ENCODE measurements at places on chromosomes 13 and 19. TPM values are rescaled to one million over a fixed set of nuclear protein-coding genes. Genes with fewer than 3 reads are reported as not detected.

HSPB6 gene
- total RNA-seq: 0.33 TPM

UBE2M gene
- 138 TPM for total RNA-seq

CGB5 gene
- total RNA-seq: 0.84 TPM

CEACAM4 gene
- not detected for total RNA-seq

LENG9 gene
- total RNA-seq: 8.6 TPM

C19orf67 gene
- not detected for total RNA-seq

OR7G1 gene
- total RNA-seq: not detected

CALR3 gene
- total RNA-seq: not detected

FCHO1 gene
- 19.5 TPM for total RNA-seq

EPS8L1 gene
- 6.8 TPM for total RNA-seq

CTXN1 gene
- 6.0 TPM for total RNA-seq

IZUMO1 gene
- not detected for total RNA-seq

ZNF492 gene
- total RNA-seq: not detected

ZNF541 gene
- total RNA-seq: not detected

LGALS7 gene
- not detected for total RNA-seq

SCGB2B2 gene
- not detected for total RNA-seq

TRPC4 gene
- total RNA-seq: not detected

RPS5 gene
- total RNA-seq: 2,348 TPM

STARD13 gene
- total RNA-seq: 5.2 TPM

LACC1 gene
- 3.2 TPM for total RNA-seq

EML2 gene
- 26.0 TPM for total RNA-seq

FXYD3 gene
- 0.32 TPM for total RNA-seq

ZNF627 gene
- total RNA-seq: 3.7 TPM

CEACAM7 gene
- total RNA-seq: not detected

LNX2 gene
- total RNA-seq: 3.4 TPM

PTGER1 gene
- not detected for total RNA-seq

FCAR gene
- not detected for total RNA-seq

C19orf73 gene
- total RNA-seq: 1.8 TPM

ONECUT3 gene
- not detected for total RNA-seq

FCER2 gene
- not detected for total RNA-seq

NTF4 gene
- total RNA-seq: 0.65 TPM

MEGF8 gene
- 26.0 TPM for total RNA-seq

ZNF610 gene
- not detected for total RNA-seq

ZNF177 gene
- total RNA-seq: 0.74 TPM

MEIOSIN gene
- not detected for total RNA-seq

F2RL3 gene
- total RNA-seq: not detected

ZNF491 gene
- not detected for total RNA-seq

WDR88 gene
- not detected for total RNA-seq

C3 gene
- 47.6 TPM for total RNA-seq

PLIN5 gene
- not detected for total RNA-seq

KIR2DL4 gene
- total RNA-seq: not detected

GPC5 gene
- total RNA-seq: not detected

AP1M2 gene
- total RNA-seq: 37.1 TPM

SMAD9 gene
- 0.19 TPM for total RNA-seq

CGB2 gene
- total RNA-seq: 0.41 TPM

Measured in A549 treated with ZK216348 at 1 μM for 4 hours (cell line).